ENCODE measurements at places on chromosomes 1 and 21. TPM values are rescaled to one million over a fixed set of nuclear protein-coding genes. Genes with fewer than 3 reads are reported as not detected.
A peak's percentile ranks its signal among the peaks of the same experiment; 100 is the strongest.

GRCh38 chr1:160605205-160605604 lies 25.9 kb upstream of the CD84 start:
- no peak for DNase-seq

DNA sequence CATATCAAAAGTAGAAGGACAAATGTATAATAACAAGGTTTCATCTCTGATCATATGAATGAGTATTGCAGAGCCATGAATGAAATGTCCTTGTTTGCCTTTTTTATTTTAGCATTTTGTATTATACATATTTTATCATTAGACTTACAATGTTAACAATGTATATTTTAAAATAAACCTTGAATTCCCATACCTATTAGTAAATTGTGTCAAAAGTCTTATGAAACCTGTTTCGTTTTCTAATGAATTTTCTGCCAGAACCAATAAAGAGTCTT lies 646 bp downstream of the DNAJB4 start:
- DNase-seq: no peak

DNA sequence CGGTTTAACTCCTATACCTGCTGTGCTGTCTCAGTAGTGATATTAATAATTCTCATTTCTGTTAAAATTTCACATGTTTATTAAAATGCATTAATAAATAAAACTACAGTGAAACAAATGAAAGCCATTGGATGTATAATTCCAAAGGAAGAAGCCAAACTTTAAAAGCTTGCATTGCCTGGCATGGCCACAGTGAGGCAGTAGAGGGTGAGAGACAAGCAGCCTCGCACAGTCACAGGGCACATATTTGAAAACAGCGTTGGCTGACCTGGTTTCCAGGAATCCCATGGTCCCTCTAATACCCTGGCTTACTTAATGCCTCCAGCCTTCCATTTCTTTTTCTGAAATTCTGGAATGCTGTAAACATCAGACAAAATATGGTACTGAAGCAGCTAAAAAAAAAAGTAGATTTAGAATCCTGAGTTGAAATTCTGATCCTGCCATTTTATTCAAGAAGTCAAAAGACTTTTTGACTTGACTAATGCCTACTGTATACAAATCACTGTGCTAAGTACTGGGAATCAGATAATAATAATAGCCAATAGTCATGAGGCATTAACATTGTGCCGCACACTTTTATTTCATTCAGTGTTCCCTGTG lies 6.7 kb upstream of the RNASEL start:
- peak; percentile 81 for DNase-seq

- peak; percentile 35 for DNase-seq
These were observed 8.4 kb upstream of the CAMTA1 start for GRCh38 chr1:6776895-6777294.

Gene ALPL
- 1.7 TPM for total RNA-seq

- no peak for DNase-seq
These were observed 109.0 kb upstream of the ESRRG start for GRCh38 chr1:216832192-216832591.

GRCh38 chr1:26951216-26951615 lies 9.1 kb downstream of the KDF1 start:
- DNase-seq: no peak

Gene OR2T35
- total RNA-seq: not detected

DNA sequence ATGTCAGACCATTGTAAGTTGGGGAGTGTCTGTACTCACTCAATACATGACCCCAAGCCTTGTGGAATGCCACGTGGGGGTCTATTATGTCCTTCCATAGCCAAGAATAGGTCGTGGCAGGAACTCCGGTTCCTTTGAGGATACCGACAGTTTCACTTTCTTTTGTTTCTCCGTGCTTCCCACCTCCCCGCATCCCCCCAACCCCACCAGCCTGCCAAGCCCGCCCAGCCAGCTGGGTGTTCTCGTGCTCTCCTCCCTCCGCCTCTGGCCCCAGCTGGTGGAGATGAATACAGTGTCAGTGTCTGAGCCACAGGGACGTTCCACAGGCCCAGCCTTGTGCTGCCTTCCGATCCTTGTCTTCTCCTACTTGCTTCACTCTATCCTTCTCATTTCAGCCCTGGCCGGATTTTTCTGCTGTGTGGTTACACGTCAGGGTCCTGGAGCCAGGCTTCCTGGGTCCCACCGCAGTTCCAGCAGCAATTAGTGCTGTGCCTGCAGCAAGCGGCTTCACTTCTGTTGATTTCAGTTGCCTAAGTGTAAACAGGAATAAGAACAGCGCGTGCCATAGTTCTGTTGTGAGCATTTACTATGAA lies 4.1 kb upstream of the AGTRAP start:
- DNase-seq: peak; percentile 54

DNA sequence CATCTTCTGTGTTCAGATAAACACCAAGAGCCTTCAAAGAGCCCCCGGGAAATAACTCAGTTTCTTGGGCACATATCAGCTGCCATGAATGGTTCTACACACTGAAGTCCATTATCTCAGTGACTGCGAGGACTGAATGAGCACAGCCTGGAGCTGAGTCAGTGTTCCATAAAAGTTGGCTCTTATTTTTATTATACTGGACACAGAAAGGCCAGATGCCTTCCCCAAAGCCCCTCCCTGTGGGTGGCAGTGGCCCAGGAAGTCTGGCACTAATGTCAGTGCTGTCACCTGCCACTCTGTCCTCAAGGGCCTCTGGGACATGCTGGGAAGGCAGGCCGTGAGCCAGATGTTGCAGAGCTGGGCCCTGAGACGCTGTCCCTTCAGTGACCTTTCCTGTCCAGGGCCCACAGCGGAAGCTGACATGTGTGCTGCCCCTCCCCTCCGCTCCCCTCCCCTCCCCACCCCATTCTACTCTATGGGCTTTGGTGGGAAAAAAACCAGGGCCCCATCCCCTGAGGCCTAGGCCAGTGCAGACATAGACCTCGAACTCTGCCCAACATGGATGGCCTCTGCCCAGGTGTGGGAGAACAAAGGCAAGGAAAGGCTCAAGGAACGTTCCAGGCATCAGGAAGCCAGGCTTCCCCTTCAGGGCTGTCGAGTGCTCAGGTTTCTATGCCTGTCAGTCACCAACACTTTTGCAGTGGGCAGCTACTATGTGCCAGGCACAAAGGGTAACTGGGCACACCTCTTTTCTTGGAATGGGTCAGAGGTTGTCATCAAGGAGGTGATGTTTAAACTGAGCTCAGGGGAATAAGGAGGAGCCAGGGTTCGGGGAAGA lies 22.4 kb upstream of the NPPB start:
- no peak for DNase-seq

DNA sequence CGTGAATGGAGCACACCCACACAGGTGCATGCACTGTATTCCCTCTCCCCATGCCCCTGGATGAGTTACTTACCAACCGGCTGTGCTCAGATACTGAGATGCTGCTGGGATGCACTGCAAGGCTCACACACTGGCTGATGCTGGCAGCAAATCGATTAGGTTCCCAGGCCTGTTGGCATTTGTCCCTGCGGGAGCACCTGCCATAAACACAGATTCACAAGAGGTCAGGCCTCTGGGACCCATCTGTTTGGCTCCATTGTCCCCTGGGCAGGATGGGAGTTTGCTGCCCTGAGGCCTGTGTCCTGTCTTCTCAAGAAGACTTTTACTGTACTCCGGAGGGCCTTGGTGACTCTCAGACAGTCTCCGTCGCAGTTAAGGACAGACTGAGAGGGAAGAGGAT lies 145.4 kb downstream of the PLXNA2 start:
- no peak for DNase-seq

Gene INKA2
- 4.0 TPM for total RNA-seq

- no peak for DNase-seq
These were observed 106.4 kb downstream of the CTH start for GRCh38 chr1:70517444-70517843.

GRCh38 chr1:46242918-46243317 lies 4.6 kb upstream of the RAD54L start:
- DNase-seq: no peak

DNA sequence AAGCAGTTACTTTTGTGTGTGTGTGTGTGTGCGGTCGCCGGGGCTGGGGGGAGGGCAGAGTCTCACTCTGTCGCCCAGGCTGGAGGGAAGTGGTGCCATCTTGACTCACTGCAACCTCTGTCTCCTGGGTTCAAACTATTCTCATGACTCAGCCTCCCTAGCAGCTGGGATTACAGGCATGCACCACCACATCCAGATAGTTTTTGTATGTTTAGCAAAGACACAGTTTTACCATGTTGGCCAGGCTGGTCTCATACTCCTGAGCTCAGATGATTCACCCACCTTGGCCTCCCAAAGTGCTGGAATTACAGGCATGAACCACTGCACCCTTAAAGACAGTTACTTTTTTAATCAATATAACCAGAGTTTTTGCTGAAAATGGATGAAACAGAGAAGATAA lies 207.0 kb downstream of the PTPRC start:
- no peak for DNase-seq

Gene USP48
- total RNA-seq: 51.3 TPM

- DNase-seq: peak; percentile 29
These were observed 34.5 kb downstream of the LRRN2 start for GRCh38 chr1:204650911-204651570.

Gene MROH7
- total RNA-seq: 3.7 TPM

- DNase-seq: no peak
These were observed 83.1 kb upstream of the CHRM3 start for GRCh38 chr1:239303289-239303688.

Gene KLHDC9
- total RNA-seq: 7.1 TPM

Gene ZNF648
- 0.07 TPM for total RNA-seq

GRCh38 chr1:31745946-31746670 lies 18.0 kb downstream of the ADGRB2 start:
- DNase-seq: no peak

DNA sequence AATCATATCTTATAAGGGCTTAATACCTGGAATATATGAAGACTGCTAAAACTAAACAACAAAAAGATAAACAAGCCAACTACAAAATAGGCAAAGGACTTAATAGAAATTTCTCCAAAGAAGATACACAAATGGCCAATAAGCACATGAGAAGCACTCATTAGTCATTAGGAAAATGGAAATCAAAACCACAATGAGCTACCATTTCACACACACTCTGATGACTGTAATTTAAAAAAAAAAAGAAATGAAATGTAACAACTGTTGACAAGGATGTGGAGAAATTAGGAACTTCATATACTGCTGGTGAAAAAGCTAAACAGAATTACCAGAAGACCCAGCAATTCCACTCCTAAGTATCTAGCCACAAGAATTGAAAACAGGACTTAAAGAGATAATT lies 374.2 kb upstream of the ZP4 start:
- DNase-seq: no peak

Gene HHIPL2
- total RNA-seq: 0.22 TPM

DNA sequence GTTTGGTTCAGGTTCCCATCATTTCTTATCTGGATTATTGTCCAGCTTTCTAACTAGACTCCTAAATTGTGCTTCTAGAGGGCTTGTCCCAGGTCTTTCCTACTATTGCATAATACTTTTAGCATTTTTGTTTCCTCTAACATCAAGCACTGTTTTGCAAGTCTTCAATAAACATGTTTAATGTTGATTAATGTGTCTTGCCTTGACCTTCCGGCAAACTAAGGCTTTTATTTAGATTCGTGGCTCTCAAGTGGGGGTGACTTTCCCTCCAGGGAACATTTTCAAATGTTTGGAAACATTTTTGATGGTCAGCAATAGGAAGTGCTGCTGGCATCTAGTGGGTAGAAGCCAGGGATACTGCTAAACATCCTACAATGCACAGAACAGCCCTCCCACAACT lies 90.7 kb downstream of the RPE65 start:
- no peak for DNase-seq

GRCh38 chr1:46517010-46517600 lies 27.5 kb downstream of the DMBX1 start:
- DNase-seq: peak; percentile 92

DNA sequence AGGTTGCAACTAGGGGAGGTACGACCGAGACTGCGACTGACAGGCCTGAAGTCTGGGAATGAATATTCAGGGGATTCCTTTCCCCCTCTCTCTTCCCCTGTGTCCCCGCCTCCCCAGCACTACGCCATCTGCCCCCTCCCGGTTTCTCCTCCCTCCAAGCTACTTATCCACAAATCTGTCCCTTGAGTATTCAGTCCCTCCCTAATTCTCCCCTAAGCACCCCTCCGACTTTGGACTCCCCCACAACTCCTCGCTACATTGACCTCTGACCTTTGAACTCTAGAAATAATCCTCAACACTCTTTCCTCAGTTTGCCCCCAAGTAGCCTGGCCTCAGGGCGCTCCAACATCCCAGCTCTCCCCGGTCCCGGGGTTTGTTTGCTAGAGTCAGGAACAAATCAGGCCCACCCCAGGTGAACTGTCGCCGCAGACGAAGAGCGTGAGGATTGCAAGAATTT lies 393 bp downstream of the LYSMD1 start:
- peak; percentile 53 for DNase-seq

GRCh38 chr1:183996040-183996384 lies 41.5 kb downstream of the COLGALT2 start:
- DNase-seq: no peak

Gene OPRD1
- 0.16 TPM for total RNA-seq

- DNase-seq: no peak
These were observed 20.1 kb downstream of the SH2D2A start for GRCh38 chr1:156796340-156797097.

Gene KRTAP7-1
- not detected for total RNA-seq

Gene TRIM67
- total RNA-seq: 0.03 TPM

Gene VAV3
- total RNA-seq: 73.0 TPM

Gene DDR2
- 26.5 TPM for total RNA-seq

- DNase-seq: no peak
These were observed 114.8 kb downstream of the TYW3 start for GRCh38 chr1:74847715-74848114.

DNA sequence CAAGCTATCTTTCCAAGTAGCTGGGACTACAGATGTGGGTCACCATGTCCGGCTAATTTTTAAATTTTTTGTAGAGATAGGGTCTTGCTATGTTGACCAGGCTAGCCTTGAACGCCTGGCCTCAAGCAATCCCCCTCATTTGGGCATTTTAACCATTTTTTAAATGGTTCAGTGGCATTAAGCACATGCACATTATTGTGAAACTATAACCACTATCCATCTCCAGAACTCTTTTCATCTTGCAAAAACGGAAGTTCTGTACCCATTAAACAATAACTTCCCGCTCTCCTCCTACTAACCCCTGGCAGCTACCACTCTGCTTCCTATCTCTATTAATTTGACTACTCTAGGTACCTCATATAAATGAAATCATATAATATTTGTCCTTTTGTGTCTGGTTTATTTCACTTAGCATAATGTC lies 4.8 kb upstream of the IL6R start:
- no peak for DNase-seq

Gene ANGPTL7
- total RNA-seq: not detected

Gene OR10Z1
- not detected for total RNA-seq

Gene AMY1A
- total RNA-seq: not detected

Gene VWA5B1
- 0.30 TPM for total RNA-seq

GRCh38 chr1:180863158-180863775 lies 49.4 kb upstream of the KIAA1614 start:
- DNase-seq: peak; percentile 47

GRCh38 chr1:179591592-179592580 lies at the start of gene TDRD5:
TSS of gene TDRD5 (plus strand) at chr1:179591832. CDS start at chr1:179592616, 784 bp downstream.
- peak; percentile 76 for DNase-seq

DNA sequence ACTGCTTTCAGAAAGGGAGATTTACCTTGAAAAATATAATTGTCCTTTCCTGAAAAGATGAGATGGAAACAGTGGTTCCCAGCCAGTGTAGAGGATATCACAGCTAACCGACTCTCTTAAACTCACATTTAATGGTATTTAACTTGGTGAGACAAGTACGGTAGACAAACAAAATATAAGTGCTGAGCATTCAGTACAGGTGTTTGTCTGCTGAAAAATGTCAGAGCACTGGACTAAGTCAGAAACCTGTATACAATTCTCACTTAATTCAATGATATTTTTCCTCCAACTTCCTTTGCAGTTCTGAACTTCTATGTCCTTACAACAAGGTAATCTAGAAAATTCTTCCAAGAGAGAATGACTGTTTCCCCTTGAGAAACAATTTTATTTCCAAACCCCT lies at the start of gene LCE1B:
Gene LCE1B (plus strand): TSS at position 301 of the 400 bp plus-strand sequence. CDS start 476 bp downstream, outside the sequence.
- no peak for DNase-seq

GRCh38 chr1:74689621-74690363 lies 16.2 kb upstream of the ERICH3 start:
- peak; percentile 49 for DNase-seq
